ENCODE measurements at places on chromosomes 1 and 21.

DNA sequence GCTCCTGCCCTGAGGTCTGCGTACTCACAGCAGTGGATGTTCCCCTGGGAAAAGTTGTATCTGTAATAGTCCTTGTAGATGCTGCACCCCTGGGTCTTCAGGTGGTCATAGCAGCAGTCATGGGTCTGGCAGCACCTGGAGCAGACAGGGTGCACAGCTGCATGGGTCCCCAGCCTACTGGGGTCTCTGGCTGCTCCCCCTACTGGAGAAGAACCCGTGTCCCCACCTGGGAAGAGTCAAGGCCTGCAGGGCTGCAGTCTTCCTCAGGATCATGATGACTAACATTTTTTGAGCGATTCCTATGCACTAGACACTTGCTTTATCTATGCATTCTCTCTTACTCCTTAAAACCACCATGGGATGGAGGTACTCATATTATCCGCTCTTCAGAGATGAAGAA lies 3.9 kb downstream of the PLA2G2D start:
- DNase-seq, result no peak

DNA sequence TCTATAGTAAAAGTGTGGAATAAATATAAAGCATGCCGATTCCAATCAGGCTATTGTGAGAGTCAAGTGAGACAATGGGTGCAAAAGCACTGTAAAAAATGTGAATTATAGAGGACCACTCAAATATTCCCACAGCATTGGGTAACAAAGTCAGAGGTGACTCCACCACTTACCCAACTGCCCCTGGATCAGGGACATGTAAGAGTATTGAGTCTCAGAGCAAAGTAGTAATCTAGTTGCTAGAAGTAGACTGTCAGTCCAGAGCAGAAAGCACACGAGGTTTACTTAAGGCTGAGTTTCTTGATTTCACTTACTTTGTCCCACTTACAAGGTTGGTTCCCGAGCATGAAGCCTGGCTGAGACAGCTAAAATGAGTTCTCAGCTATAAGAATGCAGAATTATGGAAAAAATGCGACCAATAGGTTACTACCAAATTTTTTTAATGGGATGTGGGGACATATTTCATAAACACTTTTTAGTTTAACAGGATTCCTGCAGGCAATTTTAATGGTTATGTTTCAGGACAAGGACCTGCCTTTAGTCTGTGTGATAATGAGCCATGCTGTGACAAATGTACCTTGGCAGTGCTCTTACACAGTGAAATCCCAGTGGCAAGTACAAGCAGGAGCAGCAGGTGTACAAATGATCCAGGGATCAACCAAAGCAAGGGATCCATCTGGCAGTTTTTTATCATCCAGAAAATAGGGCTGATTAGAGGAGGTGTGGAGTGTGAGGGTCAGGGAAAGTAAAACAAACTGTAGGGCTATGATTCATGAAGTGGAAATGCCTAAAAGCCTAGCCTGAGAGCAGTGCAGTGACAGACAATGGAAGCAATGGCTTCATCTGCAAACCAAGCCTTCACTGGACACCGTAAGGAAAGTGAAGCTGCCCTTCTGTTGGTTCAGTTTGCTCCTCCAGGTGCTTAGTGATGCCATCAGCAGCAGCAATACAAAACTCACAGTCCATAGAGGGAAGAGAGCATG lies 156.2 kb upstream of the SPAG17 start:
- no peak for DNase-seq

DNA sequence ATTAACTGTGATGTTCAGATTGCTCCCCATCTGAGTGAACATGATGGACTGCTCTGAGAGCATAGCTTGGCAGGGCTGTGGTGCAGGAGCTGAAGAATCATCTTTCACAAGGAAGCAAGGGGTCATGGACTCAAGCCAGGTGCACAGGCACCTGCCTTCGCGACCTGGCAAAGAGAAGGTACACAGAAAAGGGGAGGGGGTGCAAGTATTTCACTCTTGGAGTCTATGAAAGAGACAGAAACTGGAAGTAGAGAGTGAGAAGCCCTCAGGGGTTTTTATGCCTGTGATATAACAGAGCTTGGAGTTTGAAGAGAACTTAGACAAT lies 232.6 kb upstream of the PLXNA2 start:
- DNase-seq, result no peak

- DNase-seq, result no peak
Observed at GRCh38 chr1:235270625-235271024, 57.4 kb downstream of the ARID4B start.

- DNase-seq, result no peak
Observed at GRCh38 chr1:99979091-99979490, 9.3 kb downstream of the SLC35A3 start.

DNA sequence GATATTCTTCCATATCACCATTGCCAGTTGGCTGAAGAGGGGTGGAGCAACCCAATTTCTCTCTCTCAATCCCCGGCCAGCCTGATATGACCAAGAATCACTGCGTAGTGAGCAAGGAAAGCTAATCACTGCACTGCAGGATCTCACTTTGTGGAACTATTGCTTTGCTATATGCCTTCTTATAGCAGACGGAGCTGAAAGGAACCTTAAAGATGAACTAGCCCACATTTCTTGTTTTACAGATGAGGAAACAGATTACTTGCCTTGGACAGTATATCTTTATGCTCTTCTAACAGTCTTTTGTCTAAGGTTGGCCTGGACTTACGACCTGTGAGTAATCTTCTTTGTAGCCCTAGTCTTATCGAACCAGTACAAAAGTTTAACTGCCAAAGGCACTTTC lies 7.6 kb downstream of the APOBEC4 start:
- no peak for DNase-seq

- no peak for DNase-seq
Observed at GRCh38 chr1:202007304-202007703, 3.1 kb upstream of the ELF3 start.

GRCh38 chr1:244356376-244356775 lies 95.3 kb downstream of the ADSS2 start:
- no peak for DNase-seq

GRCh38 chr1:34822202-34822601 lies 29.4 kb downstream of the GJA4 start:
- DNase-seq, result no peak

DNA sequence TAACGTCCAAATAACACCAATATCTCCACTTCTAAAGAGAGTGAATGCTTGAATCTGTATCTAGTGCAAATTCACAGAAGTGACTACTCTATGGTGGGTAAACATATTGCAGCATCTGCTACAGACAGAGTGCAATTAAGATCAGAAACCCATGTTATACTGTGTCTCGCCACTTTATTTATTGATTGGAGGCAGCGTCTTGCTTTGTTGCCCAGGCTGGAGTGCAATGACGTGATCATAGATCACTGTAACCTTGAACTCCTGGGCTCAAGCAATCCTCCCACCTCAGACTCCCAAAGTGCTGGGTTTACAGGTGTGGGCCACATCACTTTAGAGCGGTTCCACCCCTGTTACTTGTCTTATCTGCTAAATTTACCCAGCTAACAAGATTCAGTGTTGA lies 57.0 kb downstream of the HLCS start:
- DNase-seq, result no peak

- DNase-seq, result no peak
Observed at GRCh38 chr1:899636-900317, 23.9 kb upstream of the SAMD11 start.

GRCh38 chr21:23921670-23922418 lies 1685.4 kb downstream of the MRPL39 start:
- DNase-seq, result no peak

DNA sequence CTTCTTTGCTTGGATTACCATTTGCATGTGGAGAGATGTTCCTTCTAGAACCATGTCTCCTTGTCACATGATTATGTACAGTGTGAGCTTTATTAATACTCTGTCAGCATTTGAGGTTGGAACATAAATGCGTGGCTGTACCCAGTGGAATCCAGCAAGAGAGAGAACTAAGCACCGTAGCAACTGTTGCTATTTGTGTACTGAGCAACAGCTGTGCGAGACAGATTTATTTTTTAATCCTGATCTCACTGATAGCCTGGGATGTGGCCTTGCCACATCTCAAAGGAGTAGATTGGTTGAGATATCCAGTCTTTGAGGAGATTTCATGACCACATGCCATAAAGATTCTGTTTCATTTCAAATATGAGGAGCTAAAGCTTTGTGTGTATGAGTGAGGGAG lies 43.4 kb downstream of the KIF1B start:
- DNase-seq, result no peak

Measured in activated naive CD4-positive, alpha-beta T cell treated with anti-CD3 and anti-CD28 coated beads, Interleukin-2, amount 10 ng/mL, durations not matched to agents 7 days and 5 days (primary cell).